Endothelial cell (in vitro differentiated cells): ENCODE measurements at places on chromosomes 16 and 17. TPM values are rescaled to one million over a fixed set of nuclear protein-coding genes. Genes with fewer than 3 reads are reported as not detected.

DNA sequence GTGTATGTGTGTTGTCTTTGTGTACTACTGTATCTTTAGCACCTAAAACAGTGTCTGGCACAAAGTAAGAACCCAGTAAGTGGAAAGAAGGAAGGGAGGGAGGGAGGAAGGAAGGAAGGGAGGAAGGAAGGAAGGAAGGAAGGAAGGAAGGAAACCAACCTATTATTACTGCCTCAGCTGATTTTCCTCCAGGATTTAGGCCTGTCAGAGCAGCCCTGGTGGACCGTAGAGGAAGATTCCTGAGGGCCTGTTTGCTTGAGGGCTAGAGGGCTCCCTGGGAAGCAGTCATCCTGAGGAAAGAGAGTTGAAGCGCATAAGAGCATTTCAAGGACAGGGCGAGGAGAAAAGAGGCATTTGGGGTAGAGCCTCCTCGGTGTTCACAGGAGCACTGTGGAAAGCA lies 61.5 kb downstream of the WSB1 start:
- H3K4me3 ChIP-seq = no peak overlapping the region
- peaks cover 4% of the 10 kb centered on the region for H3K36me3 ChIP-seq
- peak overlapping the region; percentile 67 for H3K27ac ChIP-seq
- DNase-seq = no peak

DNA sequence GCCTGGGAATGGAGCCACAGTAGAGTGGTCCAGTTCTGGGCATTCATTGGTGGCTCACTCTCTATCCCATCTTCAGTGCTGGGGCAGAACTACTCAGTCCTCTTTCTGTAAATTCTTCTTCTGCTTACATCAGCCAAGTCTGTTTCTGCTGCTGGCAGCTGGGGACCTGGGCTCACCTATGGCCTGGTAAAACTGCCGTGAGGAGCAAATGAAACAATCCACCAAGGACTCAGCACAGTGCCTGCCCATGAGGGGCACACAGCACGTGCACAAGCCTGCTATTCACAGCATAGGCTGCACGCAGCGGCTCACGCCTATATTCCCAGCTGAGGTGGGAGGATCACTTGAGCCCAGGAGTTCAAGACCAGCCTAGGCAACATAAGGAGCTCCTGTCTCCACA lies 30.9 kb upstream of the SNN start:
- H3K4me1 ChIP-seq = no peaks in the 10 kb centered on the region
- H3K36me3 ChIP-seq = no peaks in the 10 kb centered on the region
- H3K27me3 ChIP-seq = peaks cover 1% of the 10 kb centered on the region
- DNase-seq = no peak
- H3K4me3 ChIP-seq = no peak overlapping the region
- H3K27ac ChIP-seq = no peak overlapping the region

DNA sequence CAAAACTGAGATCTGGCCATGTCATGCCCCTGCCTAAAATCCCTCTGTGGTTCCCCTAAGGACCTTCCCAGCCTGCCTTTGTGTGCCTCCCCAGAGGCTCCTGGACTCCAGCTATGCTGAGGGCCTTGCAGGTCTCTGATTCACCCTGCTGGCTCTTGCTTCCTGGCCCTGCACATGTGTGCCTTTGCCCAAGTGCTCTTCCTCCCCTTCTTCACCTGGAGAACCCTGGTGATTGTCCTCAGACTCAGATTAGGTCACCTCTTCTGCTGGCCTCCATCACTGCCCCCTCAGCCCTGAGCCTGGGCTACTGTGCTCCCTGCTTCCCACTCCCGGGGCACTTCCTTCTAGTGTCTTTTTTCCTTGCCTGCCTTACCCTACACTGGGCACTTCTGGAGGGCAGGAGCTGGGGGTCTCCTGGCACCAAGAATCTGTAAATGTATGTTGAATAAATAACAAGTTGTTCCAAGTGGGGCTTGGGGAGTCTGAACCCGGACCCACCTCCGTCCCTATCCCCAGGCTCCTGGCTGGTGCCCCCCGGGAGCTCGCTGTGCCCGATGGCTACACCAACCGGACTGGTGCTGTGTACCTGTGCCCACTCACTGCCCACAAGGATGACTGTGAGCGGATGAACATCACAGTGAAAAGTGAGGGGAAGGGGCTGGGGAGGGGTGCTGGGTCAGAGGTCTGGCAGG lies 7.8 kb downstream of the ITGA3 start:
- no peak for DNase-seq
- no peak overlapping the region for H3K27ac ChIP-seq
- H3K36me3 ChIP-seq = no peaks in the 10 kb centered on the region
- H3K27me3 ChIP-seq = peaks cover 8% of the 10 kb centered on the region
- no peak overlapping the region for H3K4me3 ChIP-seq

- H3K4me1 ChIP-seq = peaks cover 23% of the 10 kb centered on the region
- no peak for DNase-seq
- no peak overlapping the region for H3K4me3 ChIP-seq
- H3K36me3 ChIP-seq = peaks cover 31% of the 10 kb centered on the region
- H3K27me3 ChIP-seq = peaks cover 1% of the 10 kb centered on the region
Observed at GRCh38 chr17:63578769-63579111, 22.0 kb upstream of the TACO1 start.

GRCh38 chr16:57562066-57562465 lies 19.6 kb downstream of the ADGRG5 start:
- peaks cover 12% of the 10 kb centered on the region for H3K27me3 ChIP-seq
- H3K27ac ChIP-seq = peak overlapping the region; percentile 57
- no peaks in the 10 kb centered on the region for H3K4me1 ChIP-seq
- peaks cover 14% of the 10 kb centered on the region for H3K36me3 ChIP-seq
- DNase-seq = no peak
- peak overlapping the region; percentile 31 for H3K4me3 ChIP-seq

DNA sequence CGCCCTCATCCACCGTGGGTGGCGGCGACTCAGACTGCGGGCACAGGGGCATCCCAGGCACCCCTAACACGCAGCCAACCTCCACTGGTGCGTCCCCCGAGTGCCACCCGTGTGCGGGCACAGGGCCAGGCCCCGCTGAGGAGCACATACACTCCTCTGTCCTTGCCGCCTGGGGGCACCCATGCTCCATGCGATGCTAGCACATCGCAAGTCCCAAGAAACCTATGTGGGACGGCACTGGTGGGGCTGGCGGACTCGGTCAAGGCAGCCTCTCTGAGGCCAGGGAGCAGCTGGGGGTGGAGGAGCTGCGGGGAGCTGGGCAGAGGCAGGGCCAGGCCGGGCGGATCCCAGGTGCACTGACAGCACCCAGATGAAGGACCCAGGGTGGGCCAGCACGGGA lies 4.0 kb downstream of the ZNF598 start:
- H3K27me3 ChIP-seq = peaks cover 11% of the 10 kb centered on the region
- no peak for DNase-seq
- H3K36me3 ChIP-seq = peaks cover 6% of the 10 kb centered on the region
- no peak overlapping the region for H3K27ac ChIP-seq

- H3K4me1 ChIP-seq = no peaks in the 10 kb centered on the region
- no peak overlapping the region for H3K27ac ChIP-seq
- H3K36me3 ChIP-seq = peaks cover 33% of the 10 kb centered on the region
- H3K27me3 ChIP-seq = peaks cover 2% of the 10 kb centered on the region
- H3K4me3 ChIP-seq = no peak overlapping the region
Observed at GRCh38 chr17:2282297-2282873, 21.2 kb downstream of the SMG6 start.

PPL gene
- total RNA-seq = 1.1 TPM

PRSS36 gene
- 0.74 TPM for total RNA-seq

NPIPB4 gene
- 104 TPM for total RNA-seq
